CD4-positive, alpha-beta T cell treated with Interleukin-6 at 100 ng/mL for 8 hours (primary cell): ENCODE measurements at places on chromosomes 1 and 21.

DNA sequence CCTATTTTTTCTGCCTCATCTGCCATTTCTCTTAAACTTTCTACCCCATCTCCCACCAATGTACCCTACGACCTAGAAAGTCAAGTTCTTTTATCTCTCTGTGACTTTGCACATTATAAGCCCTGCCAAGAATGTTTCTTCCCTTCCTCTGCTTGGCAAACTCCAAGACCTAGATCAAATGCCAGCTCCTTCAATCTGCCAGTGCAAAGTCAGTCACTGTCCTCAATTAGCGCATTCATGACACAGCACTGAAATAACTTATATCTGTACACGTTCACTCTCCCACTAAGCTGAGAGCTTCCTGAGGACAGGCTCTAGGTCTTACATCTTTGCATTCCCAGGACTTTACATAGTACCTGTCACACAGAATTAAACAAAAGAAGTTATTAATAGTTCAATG, 21.4 kb upstream of the LSM10 start:
- no peak for DNase-seq

DNA sequence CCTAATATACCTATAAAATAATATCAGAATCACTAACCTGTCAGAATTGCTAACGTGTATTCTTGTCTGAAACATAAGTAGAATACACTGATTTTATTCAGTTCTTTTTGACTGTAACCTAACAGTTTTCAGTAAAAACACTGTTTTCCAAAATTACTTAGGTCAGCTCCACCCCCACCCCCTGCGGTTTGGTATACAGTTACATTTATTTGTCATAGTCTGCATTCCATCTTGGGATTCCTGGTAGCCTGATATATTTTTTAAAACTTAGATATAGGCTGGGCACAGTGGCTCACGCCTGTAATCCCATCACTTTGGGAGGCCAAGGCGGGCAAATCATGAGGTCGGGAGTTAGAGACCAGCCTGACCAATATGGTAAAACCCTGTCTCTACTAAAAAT, 19.8 kb upstream of the ABCD3 start:
- DNase-seq: no peak

- no peak for DNase-seq
Measured at GRCh38 chr1:2206813-2207487, 12.4 kb upstream of the FAAP20 start.

DNA sequence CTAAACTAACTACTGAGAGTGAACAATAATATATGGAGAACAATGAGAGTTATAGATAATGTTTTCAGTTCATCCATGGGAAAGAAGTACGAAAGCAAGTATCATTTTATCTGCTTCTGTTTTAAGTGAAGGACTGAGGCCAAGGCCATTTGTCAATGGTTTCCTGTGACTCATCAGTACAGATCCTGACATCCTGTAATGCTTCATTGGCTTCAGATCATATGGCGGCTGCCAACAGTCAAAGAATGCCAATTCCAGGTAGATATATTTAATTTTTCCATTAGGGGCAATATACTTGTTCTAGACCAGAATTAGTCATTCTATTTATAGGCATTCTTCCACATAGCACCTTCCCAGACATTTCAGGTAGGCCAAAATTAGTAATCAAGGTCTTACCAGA, 97.3 kb downstream of the USH2A start:
- DNase-seq: no peak

GRCh38 chr1:47547753-47548573, 110.1 kb downstream of the FOXD2 start:
- DNase-seq: no peak

DNA sequence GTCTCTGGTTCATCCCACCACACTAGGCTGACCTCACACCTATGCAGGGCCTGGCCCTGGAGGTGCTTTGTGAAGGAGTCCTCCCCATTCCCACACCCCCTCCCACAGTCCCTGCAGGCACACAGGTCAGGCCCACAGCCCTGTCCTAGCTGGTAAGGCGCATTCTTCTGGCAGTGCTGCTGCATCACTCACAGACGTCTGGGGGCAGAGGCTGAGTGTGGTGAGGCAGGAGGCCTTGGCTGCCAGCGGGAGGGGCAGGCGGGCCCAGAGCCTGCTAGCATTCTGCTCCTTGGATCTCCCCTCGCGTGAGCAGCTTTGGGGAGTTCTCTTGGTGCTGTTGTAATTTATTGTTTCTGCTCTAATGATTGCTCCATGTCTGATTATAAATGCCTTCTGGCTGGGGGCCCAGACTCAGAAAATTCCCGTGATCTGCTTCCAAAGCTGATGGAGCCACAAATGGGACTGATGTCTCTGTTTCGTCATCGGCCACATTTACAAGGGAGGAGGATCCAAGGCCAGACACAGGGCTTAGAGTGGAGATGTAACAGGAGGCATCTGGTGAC, 62.9 kb downstream of the TRABD2B start:
- no peak for DNase-seq

DNA sequence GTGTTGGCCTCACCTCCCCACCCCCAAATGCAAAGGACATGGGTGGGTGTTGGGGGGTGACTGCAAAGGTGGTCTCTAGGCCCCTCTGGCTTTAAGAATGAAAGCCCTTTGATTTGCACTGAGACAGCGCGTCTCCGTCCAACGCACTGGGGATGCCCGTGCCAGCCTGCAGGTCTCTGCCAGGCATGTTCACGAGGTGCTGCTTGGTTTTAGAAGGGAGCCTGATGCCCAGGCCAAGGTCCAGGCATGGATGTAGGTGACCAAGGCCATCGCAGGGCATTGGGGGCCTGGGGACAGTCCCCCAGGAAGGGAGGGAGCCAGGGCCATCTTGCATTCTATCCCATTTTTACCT, 363.6 kb upstream of the VAMP3 start:
- no peak for DNase-seq

DNA sequence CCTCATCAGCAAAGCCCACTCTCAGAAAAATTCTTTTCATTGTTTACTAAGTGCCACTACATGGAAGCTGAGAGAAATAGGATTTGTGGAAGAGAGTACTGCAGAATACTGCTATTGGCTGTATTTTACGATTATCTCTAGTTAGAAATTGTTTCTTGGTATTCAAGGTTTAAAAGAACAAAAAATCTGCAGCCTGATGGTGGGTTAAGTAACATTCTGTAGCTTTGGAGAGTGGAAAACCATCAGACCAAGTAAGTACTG, 27.3 kb downstream of the PTTG1IP start:
- no peak for DNase-seq

GRCh38 chr1:100441651-100442050, 89.3 kb downstream of the CDC14A start:
- peak; percentile 45 for DNase-seq

DNA sequence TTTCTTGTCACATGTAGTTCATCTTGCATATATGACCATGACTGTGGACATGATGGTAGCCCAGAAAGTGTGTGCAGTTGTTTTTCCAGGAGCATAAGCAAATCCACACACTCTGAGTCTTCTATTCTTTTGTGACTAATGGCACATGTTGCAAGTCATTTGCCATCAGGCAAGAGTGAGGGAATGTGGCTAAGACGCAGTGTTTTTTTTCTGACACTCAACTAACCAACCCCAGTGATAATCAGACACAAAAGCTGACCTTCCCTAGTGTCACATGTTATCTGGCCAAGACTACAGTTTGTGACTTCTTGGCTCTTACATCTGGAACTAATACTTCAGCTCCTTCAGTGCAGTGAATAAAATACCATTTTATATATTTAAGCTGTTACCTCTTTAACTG, 108.8 kb downstream of the ITSN1 start:
- no peak for DNase-seq

- DNase-seq: no peak
Measured at GRCh38 chr1:4634793-4635406, 19.5 kb upstream of the AJAP1 start.

DNA sequence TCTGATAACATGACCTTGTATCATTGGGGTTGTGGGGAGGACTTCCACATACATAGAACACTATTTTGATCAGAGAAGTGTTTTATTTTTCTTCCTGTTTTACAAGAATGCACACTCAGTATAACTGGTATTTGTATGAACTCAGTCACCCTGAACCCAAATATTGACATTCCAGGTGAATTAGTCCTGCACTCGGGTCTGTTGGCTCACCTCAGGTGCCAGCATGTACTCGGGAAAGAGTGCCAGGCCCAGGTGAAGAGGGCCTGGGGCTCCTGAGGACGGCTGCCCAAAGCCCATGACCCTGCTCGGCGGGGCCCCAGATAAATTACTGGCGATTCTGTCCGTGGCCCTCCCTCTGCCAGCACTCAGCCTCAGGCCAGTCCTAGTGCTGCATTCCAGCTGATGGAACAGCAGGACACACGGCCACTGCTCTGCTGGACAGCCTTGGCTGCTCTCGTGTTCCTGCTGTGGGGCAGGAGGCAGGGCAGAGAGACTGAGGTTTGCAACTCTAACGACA, 75.4 kb upstream of the TMPRSS2 start:
- DNase-seq: no peak

- no peak for DNase-seq
Measured at GRCh38 chr1:228691211-228691610, 44.1 kb upstream of the RHOU start.

- no peak for DNase-seq
Measured at GRCh38 chr1:185864889-185865517, 130.8 kb downstream of the HMCN1 start.

- peak; percentile 52 for DNase-seq
Measured at GRCh38 chr1:117735045-117735992, 129.5 kb downstream of the TENT5C start.

DNA sequence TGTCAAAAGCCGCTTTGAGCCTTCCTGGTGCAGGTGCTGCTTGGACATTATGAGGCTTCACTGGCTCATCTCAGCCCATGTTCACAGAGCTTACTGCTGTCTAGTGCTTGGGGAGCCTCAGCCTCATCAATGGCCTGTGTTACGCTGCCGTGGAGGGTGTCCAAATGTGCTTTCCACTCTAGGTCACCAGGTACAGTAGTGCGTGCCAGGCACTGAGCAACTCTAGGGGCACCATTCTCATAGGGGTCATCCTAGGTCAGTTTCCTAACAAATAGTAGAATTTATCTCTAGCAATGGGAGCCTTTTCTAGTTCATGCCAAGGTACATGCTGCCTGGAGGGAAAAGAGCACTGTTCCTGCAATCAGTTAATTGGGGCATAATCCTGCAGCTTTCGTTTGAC, 193.8 kb downstream of the DYRK1A start:
- DNase-seq: no peak

- DNase-seq: no peak
Measured at GRCh38 chr1:151166505-151166956, 587 bp downstream of the SCNM1 start.

GRCh38 chr1:67431869-67432578, 1.8 kb upstream of the SERBP1 start:
- DNase-seq: no peak

DNA sequence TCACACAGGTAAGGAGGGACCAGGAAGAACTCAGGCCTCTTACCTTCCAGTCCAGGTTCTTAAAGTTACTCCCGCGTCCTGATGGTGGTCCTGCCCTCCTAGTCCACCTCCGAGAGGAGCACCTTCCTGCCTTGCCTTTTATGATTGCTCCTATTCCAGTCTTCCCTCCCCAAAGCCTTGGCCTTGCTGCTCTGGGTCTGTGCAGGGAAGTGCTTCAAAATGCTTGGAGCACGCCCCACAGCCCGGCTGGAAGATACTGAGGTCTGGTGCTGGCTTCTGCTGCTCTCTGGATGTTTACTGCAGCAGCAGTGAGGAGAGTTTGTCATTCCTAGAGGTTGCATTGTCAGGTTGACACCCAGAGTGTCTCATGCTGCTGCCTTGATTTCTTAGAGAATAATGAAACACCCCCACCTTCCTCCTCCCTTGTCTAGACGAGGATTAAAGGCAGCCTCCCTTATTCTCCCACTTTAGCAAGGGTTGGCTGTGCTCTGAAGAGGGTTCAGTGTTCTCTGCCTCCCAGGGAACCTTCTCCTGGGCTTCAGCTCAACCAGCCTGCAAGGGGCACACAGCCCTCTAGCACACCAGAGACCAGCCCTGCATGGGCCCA, 142.2 kb upstream of the CACNA1E start:
- no peak for DNase-seq

DNA sequence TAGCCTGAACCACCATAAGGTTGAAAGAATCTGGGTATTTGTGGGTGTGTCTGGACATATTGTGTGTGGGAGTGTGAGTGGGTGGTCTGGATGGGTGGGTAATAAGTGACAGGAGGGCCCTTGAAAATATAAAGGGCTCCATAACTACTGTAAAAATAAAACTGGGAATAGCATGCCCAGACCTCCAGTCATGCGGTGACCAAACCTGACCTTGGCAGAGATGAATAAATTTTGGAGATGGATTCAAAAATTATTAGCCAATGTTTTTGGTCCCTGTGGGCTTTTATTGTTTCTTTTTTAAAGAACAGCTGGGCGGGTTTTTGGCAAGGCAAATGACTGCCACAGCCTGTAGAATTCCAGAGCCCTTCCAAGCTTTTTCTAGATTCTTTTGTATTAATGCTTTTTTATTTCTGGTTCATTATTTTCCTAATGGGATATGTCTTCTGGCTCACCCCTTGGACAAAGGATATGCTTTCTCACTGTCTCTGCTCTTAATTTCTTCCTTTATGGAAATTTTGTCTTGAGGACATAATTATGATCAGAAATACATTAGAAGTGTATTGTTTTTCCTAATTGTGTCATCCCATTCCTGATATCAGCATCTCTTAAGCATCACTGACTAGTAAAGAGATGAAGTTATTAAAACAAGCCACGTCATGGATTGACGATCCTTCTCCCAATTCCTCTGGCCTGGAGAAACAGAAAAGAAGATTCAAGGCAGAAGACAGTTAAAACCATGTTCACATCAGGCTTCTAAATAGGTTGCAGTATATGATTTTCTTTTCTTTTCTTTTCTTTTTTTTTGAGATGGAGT, 69.5 kb downstream of the NTMT2 start:
- no peak for DNase-seq

DNA sequence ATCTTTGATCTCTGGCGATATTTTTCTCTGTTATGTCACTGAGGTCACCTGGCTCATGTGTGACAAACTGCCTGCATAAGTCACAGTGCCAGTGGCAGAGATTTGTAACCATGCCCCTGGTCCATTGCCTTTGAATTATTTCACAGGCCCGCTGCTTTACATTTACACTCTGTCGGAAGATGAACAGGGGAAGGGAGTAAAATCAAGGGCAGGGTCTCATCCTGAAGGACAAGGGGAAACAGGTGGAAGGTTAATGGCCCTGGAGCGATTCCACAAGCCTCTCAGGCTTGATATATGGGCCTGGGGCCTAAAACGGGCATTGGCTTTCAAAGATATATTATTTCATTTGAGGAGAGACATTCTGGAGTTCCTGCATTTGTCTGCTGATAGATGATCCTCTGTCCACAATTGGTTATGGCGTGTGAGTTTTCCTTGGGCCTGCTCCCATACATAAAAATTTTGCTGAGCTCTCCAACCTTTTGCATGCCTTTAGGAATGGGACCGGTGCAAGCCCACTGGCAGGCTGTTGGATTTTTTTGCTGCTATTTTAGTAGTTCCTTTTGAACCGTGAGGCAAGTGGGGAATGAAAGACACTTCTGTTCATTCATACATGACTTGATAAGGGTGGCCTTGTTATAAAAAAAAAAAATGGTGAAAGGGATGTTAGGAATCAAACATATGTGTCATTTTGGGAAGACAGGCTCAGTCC, 51.9 kb downstream of the NR5A2 start:
- no peak for DNase-seq

GRCh38 chr1:1032424-1032823, 12.5 kb downstream of the AGRN start:
- no peak for DNase-seq
